Activated T-helper 9 cell treated with anti-CD3 and anti-CD28 coated beads, Interleukin-2, amount 50 U/mL, for 16 hours (primary cell): ENCODE measurements at places on chromosomes 3 and 15.

- peak; percentile 25 for DNase-seq
These were observed 1.2 kb downstream of the NT5DC2 start for GRCh38 chr3:52532517-52532837.

DNA sequence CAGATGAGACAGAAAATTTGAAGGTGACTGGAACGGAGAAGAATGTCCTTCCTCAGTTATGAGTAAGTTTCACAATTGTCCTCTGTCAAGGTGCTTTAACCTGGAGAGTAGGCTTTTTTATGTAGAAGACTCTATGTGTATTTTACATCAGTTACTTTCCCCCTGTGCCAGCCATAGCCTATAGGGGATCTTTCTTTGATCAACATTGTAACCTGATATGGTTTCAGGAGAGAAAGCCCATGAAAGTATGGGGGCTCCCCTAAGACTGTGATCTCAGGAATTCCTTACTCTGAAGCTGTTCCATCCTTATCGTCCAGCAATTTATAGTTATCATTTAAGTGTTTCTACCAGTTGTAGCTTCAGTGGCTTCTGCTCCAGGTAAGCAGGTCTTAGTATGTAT, 1076.3 kb upstream of the EPHA6 start:
- no peak for DNase-seq

- no peak for DNase-seq
These were observed 54.8 kb downstream of the SQOR start for GRCh38 chr15:45689616-45690015.

GRCh38 chr3:105970283-105970682, 101.5 kb upstream of the CBLB start:
- DNase-seq, result no peak

DNA sequence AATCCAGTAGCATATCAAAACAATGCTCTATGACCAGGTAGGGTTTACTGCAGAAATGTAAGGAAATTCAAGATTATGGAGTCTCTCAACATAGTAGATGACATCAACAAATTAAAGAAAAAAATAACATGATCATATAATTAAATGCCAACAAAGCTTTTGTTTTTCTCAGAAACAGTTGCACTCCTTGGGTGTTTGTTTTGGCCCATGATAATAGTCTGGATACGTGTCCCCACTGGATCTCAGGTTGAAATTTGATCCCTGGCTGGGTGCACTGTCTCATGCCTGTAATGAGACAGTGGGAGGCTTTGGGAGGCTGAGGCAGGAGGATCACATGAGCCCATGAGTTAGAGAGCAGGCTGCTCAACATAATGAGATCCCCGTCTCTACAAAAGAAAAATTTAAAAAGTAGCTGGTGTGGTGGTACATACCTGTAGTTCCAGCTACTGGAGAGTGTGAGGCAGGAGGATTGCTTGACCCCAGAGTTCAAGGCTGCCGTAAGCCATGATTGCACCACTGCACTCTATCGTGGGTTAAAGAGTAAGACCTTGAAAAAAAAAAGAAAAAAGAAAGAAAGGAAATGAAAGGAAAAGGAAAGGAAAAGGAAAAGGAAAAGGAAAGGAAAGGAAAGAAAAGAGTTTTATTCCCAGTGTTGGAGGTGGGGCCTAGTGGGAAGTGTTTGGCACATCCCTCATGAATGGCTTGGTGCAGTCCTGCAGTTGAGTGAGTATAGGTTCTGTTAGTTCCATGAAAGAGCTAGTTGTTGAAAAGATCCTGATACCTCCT, 53.3 kb upstream of the FOXB1 start:
- no peak for DNase-seq

DNA sequence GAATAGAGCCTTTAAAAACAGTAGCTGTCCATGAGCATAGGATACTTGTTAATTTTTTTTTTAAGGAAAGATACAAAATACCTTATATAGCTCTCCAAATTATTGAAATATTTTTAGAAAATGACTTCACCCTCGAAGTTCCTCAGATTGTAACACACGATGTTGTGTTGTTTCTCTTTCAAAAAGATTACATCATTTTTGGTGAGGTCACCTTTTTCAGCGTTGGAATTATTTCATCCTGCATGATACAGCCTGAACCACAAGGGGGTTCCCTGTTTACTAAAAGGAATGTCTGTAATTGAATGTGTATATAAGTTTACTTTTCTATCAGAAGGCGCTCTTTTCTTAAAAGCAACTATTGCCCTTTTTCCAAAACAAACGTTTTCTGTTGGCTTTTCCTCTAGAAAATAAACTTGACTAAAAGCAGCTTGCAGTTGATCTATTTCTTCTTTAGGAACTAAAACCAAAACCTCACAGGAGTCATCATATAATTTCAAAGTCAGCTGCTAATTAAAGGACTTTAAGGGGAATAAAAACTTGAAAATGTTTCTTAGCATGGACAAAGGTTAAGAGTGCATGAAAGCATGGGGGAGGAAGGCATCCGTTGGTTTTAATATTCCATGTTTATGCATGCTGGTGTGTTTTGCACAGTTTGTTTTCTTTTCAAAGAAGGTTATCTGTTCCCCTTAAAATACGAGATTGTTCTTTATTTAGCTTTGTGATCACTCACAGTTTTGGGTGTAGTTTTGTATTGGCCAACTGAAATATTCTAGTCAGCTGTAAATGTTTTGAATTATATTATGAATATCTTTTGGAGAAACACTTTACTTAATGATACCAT, 29.4 kb downstream of the LYSMD4 start:
- no peak for DNase-seq

DNA sequence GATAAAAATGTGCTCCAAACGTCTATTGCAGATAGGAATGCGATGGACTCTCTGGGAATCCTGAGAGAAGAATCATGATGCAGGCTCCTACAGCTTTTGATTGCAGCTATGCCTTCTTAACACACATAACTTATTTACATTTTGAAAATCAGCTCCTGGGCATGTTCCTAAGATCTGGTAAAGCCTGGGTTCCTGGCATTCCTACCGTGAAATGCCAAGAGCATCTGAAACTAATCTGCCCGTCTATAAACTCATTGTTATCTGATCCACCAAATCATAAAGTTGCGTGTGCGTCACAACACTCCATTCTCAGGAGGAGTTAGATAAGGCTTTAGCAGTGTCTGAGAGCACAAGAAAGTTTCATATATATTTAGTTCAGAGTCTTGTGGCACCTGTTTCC, 79.0 kb upstream of the VGLL3 start:
- DNase-seq, result no peak

DNA sequence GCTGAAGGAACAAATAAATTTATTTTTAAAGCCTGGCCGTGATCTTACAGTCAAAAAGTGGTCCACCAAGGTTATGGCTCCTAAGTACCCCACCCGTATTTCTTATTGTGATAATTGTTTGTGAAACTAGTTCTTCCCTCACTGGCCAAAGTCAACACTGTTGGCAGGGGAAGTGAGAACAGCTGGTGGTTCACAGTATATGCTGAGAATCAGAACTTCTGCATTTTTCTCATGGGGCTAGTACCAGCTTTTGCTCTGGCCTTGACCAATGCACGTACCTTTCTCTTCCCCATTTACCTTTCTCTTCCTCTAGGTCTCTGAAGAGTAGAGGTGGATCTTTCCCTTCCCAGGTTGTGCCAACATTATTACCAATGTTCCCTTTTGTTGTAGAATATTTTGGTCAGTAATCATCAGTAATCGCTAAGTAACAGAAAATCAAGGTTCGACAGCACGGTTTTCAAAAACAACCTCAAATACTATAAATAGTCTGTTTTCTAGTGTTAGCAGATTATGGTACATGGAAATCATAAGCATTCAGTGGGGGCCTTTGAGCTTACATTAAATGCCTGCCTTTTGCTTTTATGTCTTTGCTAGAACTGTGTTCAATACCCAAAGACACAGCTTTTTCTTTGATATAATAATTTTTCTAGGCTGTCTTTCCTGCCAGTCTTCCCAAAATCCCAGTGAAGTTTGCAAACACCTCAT, 268.0 kb downstream of the LPP start:
- DNase-seq, result no peak

- no peak for DNase-seq
These were observed 78.5 kb downstream of the KBTBD8 start for GRCh38 chr3:67076607-67077006.

GRCh38 chr15:95559875-95560394, 770.6 kb upstream of the NR2F2 start:
- no peak for DNase-seq

DNA sequence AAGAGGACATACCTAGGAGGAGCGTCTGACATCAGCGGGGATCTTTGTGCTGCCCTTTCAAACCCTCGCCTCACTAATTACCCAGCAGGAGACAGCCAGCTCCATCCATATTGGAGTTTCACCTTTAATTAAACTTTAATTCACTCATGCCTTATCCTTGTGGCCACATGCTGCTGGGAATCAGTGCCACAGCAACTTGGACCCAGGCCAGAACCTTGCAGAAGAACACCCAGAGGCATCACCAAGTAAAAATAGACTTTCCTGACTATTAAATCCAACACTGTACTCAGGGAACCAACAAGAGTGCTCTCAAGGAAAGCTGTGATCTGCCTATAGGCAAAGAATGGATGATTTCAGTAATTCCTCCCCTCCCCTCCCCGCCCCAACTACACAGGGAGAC, 23.9 kb downstream of the EIF1B start:
- DNase-seq, result no peak

DNA sequence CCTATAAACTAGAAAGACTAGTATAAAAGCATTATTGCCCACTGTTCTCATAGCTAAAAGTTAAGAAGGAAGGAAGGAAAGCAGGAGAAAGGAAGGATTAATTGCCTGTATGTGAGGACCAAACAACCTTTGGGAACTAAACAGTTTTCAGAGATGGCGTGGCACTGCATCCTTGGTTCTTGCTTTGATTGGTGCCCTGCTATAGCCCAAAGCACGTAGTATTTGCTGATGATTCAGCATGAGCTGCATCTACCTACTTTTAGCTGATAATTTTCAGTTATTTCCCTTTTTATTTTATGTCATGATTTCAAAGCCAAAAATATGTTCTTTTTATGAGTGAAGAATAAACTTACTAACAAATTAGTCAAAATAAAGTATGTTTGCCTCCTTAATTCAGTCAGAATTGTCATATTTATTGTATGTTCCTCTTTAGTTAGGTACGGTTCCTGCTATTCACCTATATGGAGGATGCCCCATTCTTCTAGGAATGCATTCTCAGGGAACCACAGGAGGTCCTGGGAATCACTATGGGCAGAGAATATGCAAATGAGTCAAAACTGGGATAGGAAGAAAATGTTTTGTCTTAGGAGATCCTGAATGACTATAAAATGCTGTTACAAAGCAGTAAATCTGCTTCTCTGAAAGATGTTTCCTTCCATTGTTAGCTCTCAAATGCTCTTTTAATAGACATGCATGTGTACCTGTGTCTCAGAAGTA, 65.4 kb upstream of the THSD4 start:
- DNase-seq, result no peak

- DNase-seq, result no peak
These were observed 12.9 kb downstream of the NLGN1 start for GRCh38 chr3:173410436-173410835.

GRCh38 chr3:23484386-23484785, 281.3 kb downstream of the UBE2E2 start:
- DNase-seq, result no peak

DNA sequence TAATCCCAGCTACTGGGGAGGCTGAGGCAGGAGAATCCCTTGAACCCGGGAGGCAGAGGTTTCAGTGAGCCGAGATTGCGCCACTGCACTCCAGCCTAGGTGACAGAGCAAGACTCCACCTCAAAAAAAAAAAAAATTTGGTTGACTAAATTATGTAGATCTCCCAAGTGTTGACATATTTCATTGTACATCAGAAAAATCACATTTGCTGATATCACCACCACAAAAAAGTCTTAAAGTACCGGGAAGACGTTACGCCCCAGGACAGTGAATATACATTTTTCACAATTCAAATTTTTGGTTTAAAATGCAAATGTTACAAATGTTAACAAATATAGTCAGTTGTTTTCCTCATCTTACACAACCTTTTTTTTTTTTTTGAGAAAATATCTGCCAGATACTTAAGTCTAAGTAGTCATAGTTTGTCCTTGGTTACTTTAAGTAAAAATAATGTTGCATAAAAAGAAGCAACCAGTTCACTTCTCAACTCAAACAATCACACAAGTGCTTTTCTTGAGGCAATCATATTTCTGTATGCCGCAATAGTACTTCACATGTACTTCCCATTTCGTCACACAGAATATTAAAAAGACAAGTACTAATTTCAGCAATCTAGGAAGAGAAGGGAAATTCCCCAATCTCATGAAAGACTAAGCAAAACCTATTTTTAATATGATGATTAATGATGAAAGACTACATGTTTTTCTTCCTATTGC, 41.0 kb upstream of the TCF12 start:
- DNase-seq, result no peak

GRCh38 chr15:98597666-98598065, 50.7 kb upstream of the IGF1R start:
- no peak for DNase-seq

DNA sequence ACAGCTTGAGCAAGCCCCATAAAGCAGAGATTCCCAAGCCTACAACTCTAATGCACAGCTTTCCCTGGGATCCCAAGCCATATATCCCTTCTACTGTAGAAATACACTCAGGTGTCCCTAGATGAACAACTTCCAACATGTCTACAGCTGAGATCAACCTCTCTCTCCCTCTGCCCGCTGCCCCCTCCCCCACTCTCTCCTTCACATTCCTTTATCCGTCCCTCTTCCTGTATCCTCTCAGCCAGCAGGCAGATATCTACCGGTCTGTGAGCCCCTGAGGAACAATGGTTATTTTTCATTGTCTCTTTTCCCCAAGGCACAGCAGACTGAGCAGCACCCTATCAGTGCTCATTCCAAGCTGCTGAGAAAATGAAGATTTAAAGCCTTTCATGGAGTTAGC, 138.6 kb downstream of the SUCLG2 start:
- no peak for DNase-seq

DNA sequence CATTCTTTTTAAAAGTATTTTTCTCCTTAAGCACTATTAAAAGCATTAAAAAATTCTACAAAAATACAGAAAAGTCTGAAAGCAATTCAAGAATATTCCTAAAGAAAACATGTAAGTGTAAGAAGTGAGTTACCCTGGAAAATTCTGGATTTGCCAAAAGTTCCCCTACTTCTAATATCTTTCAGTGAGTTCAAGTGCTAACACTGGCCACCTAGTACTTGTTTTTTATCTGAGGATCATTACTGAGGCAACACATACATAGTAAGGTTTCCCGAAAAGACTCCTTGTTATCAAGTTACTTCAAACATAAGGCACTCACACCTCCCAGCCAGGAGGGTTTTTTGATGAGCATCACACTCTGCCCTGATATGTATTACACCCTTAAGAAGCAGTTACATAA, 158.4 kb downstream of the TIGIT start:
- DNase-seq, result no peak

DNA sequence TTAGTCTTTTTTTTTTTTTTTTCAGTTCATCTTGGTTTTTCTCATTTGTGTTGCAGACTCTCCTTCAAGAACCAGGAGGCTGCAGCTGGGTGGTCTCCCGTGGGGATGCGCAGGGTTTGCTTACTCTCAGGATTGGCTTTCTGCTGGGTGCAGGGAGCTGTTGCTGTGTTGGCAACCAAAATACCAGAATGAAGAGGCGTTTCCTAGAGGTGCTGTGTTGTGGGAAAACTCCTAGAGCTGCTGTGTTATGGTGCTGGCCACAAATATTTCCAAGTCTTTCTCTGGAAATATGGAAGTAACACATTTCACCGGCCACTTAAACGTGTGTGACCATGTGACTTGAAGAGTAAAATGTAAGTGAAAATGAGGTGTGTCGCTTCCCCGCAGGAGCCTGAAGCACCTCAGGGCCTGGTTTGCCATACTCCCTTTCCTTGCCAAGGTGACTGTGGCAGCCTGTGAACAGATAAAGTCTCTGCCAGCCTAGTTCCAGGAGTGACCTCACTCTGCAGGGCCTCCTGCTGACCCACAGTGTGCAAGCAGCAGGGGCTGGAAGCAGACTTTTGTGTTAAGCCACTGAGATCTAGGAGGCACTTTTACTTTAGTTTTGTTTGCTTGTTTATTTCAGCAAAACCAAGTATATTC, 258.9 kb downstream of the ADAMTS17 start:
- DNase-seq, result no peak
